ENCODE measurements at places on chromosomes 4 and X.
A peak's percentile ranks its signal among the peaks of the same experiment; 100 is the strongest.

DNA sequence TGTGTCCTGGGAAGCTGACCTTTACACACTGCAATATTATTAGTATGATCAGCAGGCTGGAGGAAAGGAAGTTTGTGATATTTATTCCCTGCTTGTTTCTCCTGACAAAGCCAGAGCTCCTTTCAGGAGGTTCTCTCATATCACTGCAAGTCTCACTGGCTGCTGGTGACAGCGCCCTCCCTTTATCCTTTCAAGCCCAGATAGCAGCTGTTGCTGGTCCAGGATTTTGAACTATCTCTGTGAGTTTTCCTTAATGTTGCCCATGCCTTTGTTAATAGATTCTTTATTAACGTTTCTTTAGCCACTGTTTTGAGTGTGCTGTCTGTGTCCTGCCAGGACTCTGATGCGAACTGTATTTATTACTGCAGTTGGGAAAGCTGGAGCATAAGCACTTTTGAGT lies 518.7 kb downstream of the C4orf33 start:
- no peak for DNase-seq

GRCh38 chrX:1502241-1502640 lies 34.7 kb downstream of the P2RY8 start:
- no peak for DNase-seq

GRCh38 chrX:113675278-113675677 lies 834.6 kb upstream of the AMOT start:
- no peak for DNase-seq

GRCh38 chr4:70908993-70909556 lies 6.9 kb downstream of the MOB1B start:
- DNase-seq = no peak

DNA sequence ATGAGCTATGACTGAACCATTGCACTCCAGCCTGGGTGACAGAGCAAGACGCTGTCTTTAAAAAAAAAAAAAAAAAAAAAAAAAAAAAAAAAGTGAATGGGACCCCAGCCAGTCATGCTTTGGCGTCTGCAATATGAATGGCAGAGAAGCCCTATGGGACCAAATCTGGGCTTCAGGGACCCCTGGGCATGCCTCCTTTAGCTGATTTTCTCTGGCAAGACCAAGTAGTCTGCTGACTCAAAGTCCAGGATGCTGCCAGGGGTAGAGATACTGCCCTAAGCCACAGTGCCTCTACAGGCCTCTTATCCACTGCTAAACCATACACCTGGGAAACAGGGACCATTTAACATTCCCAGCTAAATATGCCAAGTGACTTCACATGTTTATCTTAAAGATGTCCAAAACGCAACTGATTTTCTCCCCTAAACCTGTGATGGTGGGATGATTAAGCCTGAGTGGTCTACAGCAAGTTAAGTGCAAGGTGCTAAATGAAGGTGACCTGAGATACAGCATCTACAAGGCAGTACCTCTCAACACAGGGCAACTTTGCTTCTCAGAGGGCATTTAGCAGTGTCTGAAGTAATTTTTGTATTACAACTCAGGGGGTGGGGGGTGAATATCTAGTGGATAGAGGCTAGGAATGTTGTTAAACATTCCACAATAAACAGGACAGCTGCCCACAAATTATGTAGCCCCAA lies 5.8 kb downstream of the RPS4X start:
- no peak for DNase-seq

GRCh38 chr4:68132342-68132741 lies 2.7 kb upstream of the TMPRSS11F start:
- no peak for DNase-seq

- no peak for DNase-seq
These were observed 1698.3 kb downstream of the STIM2 start for GRCh38 chr4:28558895-28559294.

- DNase-seq = no peak
These were observed 14.7 kb downstream of the EXOC1L start for GRCh38 chr4:55834086-55834795.

GRCh38 chr4:1675802-1676137 lies 8.3 kb downstream of the FAM53A start:
- no peak for DNase-seq

- DNase-seq = no peak
These were observed 13.0 kb upstream of the MCF2 start for GRCh38 chrX:139720979-139721378.

- peak; percentile 6 for DNase-seq
These were observed 16.5 kb downstream of the ADH6 start for GRCh38 chr4:99202536-99202935.

GRCh38 chr4:98544141-98544817 lies 114.1 kb downstream of the TSPAN5 start:
- DNase-seq = no peak

GRCh38 chr4:28360681-28361080 lies 1500.0 kb downstream of the STIM2 start:
- no peak for DNase-seq

- no peak for DNase-seq
These were observed 221.7 kb downstream of the RBMX2 start for GRCh38 chrX:130623518-130623917.

DNA sequence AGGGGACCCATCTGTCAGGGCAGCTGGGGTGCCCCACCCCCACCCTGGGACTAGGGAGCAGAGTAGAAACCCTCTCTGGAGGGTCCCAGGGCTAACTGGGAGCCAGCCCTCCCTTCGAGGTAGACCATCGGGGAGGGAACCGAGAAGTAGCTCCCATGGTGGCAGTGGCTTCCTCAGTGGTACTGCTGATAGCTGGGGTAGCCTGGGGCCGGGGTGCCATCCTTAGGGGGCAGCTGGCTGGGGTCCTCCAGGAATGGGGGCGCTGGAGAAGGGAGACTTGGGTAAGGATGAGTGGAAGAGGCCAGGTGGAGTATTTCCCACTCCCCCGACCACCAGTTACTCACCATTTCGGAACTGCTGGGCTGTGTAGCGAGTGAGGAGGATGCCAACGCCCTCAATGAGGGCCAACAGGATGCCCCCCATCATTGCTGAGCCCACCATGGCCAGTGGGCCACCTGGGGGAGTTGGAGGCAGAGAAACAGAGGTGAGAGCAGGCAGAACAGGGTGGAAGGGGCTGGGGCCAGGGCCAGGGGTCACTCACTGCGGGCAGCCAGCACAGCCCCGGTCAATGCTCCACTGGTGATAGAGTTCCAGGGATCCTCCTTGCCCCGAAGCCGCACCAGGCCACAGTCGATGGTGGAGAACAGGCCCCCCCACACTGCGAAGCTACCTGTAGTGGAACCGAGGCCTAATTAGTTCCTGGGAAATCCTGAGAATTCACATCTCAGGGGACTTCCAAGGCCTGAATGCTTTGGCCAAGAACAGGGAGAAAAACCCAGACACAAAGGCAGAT lies 3.8 kb downstream of the TIMM17B start:
- DNase-seq = no peak

DNA sequence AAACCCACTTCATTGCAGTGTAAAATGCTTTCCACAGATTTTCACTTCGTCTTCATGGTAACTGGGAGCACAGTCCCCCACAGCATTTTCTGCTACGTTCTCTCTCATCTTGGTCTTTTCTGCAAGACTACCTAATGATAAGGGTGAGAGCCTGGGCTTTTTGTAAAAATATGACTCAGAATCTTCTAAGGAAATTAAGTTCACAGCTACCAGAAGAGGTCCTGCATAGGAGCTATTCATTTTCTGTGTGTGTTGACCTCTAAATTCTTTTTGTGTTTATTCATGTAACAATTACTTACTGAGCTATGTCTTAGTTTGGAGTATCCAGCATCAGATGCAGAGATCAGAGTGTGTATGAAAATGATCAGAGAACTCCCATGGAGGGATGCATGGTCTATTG lies 192.2 kb downstream of the CPEB2 start:
- DNase-seq = no peak

GRCh38 chr4:95124906-95125504 lies 367.2 kb downstream of the BMPR1B start:
- DNase-seq = no peak

DNA sequence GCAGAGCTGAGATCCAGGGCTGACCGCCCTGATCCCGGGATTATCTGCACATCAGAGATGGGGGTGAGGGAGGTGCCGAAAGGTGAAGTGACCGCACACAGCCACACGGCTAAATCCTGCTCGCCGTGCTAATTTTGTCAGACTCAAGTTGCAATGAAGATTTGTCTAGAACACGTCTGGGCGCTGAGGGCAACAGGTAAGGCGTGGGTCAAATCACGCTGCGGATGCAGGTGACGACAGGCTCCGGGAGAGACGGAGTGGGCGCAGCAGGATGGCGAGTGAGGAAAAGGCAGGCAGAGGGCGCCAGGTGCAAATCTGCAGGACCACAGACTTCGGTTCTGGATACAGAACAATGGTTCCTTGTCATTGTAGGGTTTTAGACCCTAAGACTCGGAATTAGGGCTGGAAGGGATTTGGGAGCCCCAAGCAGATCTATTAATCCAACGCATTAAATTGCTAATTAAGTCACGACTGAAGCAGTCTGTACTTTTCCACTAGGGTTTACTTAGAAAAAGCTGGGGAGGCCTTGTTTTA lies 1.9 kb upstream of the TBC1D14 start:
- no peak for DNase-seq

- no peak for DNase-seq
These were observed 167.5 kb downstream of the PRKX start for GRCh38 chrX:3545901-3546300.

GRCh38 chr4:19241895-19242294 lies 1009.8 kb upstream of the SLIT2 start:
- DNase-seq = no peak

- DNase-seq = peak; percentile 34
These were observed at the start of gene BST1 for GRCh38 chr4:15702941-15703403. TSS of gene BST1 (plus strand) at chr4:15703065. CDS start at chr4:15703145, 80 bp downstream.

DNA sequence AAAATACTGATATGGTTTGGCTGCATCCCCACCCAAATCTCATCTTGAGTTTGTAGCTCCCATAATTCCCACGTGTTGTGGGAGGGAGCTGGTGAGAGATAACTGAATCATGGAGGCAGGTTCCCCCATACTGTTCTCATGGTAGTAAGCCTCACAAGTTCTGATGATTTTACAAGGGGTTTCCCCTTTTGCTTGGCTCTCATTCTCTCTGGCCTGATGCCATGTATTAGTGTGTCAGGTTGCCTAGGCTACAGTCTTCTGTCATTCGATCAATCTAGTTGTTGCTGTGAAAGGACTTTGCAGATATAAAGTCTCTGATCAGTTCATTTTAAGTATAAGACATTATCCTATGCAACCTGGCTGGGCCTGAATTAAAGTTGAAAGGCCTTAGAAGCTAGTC lies 209.3 kb upstream of the MAOA start:
- no peak for DNase-seq

- DNase-seq = peak; percentile 15
These were observed 85.2 kb upstream of the LNX1 start for GRCh38 chr4:53676402-53676871.

DNA sequence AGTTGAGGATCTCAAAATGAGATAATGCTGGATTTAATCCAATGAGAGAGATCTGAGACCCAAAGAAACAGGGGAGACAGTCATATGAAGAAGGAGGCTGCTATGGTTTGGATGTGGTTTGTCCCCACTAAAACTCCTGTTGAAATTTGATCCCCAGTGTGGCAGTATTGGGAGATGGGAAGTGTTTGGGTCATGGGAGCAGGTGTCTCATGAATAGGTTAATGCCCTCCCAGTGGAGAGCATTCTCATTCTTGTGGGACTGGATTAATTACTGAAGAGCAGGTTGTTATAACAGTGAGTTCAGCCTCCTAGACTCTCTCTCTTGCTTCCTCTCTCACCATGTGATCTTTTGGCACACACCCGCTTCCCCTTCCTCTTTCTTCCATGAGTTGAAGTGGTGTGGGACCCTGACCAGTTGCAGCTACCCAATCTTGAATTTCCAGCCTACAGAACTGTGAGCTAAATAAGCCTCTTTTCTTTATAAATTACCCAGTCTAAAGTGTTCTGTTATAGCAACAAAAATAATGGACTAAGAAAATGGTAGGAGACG lies 70.3 kb downstream of the PPEF2 start:
- DNase-seq = peak; percentile 27

DNA sequence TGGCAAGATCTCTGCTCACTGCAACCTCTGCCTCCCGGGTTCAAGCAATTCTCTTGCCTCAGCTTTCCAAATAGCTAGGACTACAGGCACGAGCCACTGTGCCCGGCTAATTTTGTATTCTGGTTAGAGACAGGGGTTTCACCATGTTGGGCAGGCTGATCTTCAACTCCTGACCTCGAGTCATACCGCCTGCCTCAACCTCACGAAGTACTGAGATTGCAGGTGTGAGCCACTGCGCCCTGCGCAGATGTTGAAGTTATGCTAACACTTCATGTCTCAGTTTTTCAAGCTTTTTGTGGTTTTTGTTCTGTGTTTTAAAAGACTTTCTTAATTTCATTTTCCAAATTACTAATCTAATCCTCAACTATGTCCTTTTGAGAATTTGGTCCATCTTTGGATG lies 154.4 kb upstream of the TLL1 start:
- DNase-seq = no peak

- peak; percentile 65 for DNase-seq
These were observed 70.9 kb downstream of the APBB2 start for GRCh38 chr4:41143311-41144039.
